Cardiac muscle cell (in vitro differentiated cells and primary cell): ENCODE measurements at places on chromosomes 3 and 15. TPM values are rescaled to one million over a fixed set of nuclear protein-coding genes. Genes with fewer than 3 reads are reported as not detected.

DNA sequence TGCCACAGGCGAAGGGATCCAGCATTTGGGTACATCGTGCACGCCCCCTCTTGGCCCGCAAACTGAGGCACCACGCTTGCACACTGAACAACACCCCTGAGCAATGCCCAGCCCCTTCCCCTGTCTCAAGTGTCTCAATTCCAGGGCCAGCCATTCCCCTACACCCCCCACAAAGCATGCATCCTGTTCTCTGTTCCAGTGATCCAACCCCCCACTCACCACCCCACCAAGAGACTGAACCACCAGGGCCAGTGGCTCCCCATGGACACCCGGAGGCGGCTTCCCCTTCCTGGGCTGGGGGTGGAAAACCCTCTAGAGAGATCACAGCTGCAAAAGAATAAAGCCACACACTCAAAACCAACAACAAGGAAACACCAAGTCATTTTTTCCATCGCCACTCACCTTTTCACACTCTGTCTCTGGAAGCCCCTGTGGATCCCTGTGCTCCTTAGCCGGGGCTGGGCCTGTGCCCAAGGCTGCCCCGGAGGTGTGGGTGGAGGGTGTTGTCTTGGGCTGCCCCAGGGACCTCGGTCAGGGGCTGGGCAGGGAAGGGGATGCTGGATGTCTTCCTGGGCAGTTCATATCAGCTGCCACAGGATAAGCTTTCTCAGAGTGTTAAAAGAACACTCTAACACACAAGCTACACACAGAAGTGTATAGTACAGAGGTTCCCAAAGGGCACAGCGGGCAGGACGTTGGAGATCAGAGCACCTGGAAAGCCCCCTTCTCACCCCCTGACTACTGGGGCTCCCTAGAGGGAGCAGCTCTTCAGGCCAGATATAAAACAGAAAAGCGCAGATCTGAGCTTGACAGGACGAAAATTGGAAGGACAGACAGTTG, 92.5 kb downstream of the CHSY1 start:
- peak; percentile 31 for DNase-seq
- H3K36me3 ChIP-seq: no peaks in the 10 kb centered on the region
- H3K27ac ChIP-seq: peak overlapping the region; percentile 74
- no peaks in the 10 kb centered on the region for H3K27me3 ChIP-seq

- H3K36me3 ChIP-seq: no peaks in the 10 kb centered on the region
- no peaks in the 10 kb centered on the region for H3K4me1 ChIP-seq
- peak; percentile 83 for DNase-seq
- no peak overlapping the region for H3K27ac ChIP-seq
- H3K4me3 ChIP-seq: no peak overlapping the region
- H3K27me3 ChIP-seq: no peaks in the 10 kb centered on the region
These were observed 336.0 kb upstream of the KCNH8 start for GRCh38 chr3:18812316-18812715.

DNA sequence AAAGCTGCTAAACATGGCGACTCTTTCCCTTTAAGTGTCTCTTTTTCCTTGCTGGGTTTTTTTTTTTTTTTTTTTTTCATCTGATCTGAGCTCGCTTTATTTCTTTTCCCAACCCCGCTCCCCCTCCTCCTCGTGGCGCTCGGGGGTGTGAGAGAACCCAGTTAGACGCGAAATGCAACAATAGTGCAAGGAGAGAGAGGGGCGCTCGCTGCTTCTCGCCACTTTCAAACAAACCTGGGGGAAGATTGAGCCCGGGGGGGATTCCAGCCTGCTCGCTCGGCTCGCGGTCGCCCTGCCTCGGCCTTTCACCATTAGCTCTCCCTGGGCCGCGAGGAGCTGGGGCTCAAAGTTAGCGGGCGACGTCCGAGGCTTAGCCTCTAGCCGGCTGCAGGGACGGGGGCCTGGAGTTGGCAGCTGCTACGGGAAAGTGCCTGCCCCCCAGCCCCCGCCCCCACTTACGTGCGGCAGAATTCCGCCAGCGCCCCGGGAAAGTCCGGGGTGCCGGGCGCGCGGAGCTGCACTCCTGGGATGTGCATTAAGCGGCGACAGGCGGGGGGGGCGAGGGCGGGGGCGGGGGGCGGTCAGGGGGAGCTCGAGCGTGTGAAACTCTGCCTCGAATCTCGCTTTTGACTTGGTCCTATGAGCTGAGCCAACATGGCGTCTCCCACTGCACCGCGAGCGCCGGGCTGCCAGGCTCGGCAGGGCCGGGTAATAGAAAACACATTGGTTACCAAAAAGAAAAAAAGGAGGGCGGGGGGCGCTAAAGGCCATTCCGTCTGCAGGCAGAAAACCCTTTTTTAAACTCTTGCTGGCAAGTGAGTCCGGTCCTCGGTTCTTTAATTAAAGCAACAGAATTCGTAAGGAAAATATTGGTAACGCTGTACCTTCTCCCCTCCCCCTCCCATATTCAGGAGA, 10.4 kb downstream of the NR2F2 start:
- H3K4me3 ChIP-seq: peak overlapping the region; percentile 71
- H3K27ac ChIP-seq: peak overlapping the region; percentile 11
- H3K27me3 ChIP-seq: peaks cover 94% of the 10 kb centered on the region
- DNase-seq: peak; percentile 79

GRCh38 chr15:31324186-31324585, 2.4 kb upstream of the KLF13 start:
- H3K4me3 ChIP-seq: no peak overlapping the region
- DNase-seq: no peak
- peaks cover 11% of the 10 kb centered on the region for H3K4me1 ChIP-seq
- no peak overlapping the region for H3K27ac ChIP-seq
- H3K27me3 ChIP-seq: no peaks in the 10 kb centered on the region
- no peaks in the 10 kb centered on the region for H3K36me3 ChIP-seq

- no peak overlapping the region for H3K4me3 ChIP-seq
- H3K4me1 ChIP-seq: peaks cover 7% of the 10 kb centered on the region
- no peaks in the 10 kb centered on the region for H3K27me3 ChIP-seq
- no peak for DNase-seq
- no peak overlapping the region for H3K27ac ChIP-seq
These were observed 110.6 kb upstream of the ARPP21 start for GRCh38 chr3:35528728-35529127.

Gene CELSR3
- total RNA-seq: 5.4 and 5.9 TPM in 2 replicates
